ENCODE measurements at places on chromosomes 6 and 20. TPM values are rescaled to one million over a fixed set of nuclear protein-coding genes. Genes with fewer than 3 reads are reported as not detected.

The HLA-G gene
- 3.2 TPM for polyA plus RNA-seq

The HCK gene
- not detected for polyA plus RNA-seq

The RNF8 gene
- 17.2 TPM for polyA plus RNA-seq

The NKAIN4 gene
- polyA plus RNA-seq = not detected

The MEI4 gene
- polyA plus RNA-seq = not detected

The ZSCAN16 gene
- 11.5 TPM for polyA plus RNA-seq
